ENCODE measurements at places on chromosomes 11 and 22.

DNA sequence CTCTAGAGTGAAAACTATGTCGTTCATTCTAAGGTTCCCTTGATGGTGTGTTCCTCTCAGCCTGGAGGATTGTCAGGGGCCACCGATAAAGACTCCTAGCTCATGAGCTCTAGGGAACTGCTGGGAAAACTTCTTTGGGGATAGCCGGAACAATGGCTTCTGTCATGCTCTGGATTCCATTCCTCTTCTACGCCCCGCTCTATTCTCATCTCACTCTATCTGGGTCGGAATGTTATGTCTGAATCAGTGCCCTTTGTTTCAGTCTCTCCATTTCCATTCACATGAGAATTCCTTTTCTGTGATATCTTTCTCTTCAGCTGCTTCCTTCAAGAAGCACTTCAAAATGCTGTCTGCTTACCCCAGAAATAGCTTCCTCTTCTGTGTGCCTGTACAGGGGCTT, 16.9 kb upstream of the SLCO2B1 start:
- DNase-seq: no peak

GRCh38 chr11:1619449-1619848, 2.5 kb downstream of the KRTAP5-4 start:
- peak; percentile 49 for DNase-seq

DNA sequence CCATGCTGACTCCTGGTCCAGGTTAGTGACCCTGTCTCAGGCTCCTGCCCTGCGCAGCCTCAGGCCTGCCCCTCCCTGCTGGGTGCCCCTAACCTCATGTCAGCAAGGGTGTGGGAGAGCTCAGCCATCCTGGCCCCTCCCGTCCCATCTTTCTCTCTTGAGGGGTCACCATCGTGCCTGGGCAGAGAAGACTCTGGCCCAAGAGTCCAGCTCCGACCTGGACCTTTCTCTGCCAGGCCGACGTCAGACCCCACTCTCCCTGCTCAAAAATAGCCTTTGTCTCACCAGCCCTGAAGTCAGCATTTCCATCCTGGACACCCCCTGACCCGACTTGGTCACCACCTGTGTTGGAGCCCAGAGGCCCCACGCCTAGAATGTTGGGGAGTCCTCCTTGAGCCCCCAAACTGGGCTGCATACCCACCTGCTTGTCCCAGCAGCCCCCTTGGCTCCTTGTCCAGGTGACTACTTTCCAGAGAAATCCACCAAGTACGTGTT, 4.9 kb downstream of the SCGB1C1 start:
- DNase-seq: no peak

DNA sequence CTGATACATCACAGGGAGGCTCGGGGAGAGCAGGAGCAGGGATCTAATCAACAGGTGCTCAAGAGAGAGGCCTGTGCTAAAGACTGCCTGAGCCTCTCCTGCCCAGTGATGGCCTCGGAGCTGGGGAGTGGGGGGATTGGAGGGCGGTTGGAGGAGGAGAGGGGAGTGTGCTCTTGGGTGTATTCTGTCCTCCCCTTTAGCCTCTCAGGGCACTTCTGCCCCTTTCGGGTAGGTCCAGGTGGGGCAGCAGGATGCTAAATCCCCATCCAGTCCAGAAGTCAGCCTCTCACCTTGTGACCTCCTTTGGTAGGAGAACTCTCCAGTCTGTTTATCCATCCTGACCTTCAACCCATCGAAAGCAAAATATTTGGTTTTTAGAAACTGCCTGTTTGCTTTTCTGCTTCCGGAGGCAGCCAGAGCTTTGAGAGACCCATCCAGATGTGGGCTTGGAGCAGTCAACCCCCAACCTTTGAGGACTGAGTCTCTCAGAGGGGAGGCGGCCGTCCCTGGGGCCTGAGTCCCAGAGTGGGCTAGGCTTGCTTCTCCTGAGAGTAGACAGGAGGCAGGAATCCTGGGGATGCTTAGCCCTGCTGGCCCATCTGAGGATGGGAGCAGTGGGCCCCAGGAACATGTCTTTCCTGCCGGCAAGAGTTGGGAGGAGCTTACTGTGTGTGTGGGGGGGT, 105.2 kb upstream of the SYT13 start:
- DNase-seq: no peak

DNA sequence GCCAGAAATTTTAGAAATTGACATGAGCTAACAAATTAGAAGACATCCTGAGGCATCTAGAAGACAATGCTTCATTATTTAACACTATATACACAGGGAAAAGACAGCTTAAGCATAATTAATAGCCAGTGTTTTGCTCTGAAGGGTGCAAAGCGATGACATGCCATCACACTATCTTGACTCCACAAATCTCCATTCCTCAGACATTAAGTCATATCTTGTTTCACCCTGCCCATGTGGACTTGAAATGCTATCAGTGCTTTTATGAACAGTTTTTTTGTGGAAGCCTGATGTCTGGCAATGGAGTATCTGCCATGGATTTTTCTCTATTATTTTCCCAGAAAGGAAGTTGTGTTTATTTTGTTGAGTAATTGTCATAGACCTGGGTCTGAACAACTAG, 2.3 kb downstream of the CARD18 start:
- DNase-seq: no peak

DNA sequence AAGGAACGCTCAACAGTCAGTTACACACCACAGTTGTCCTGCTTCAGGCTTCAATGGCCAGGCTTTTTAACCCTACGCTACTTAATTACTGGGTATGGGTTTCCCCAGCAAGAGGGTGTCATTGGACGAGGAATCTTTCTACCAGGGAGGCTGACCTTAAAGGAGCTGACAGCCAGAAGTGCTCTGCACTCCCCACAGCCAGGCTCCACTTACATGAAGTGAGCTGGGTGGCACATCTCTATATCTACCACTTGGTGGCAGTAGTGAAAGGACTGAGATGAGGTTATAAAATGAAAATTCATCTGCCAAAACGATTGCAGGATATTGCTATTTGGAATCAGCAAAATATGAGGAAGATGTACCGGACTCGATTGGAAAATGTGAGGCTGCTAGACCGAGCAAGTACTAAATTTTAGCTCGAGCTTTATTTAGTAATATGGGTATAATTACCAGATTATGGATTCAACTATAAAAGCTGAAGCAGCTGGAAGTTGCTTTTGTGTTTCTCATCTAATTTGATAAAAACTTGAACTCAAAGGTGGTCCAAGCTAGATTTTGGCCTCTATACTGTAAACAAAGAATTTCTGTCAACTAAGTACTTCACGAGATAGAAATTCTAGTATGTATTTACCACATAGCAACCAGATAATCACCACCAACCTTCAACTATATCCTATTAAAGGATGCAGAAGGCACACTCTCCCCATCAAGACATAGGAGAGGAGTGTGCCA, 53.9 kb upstream of the CEP126 start:
- DNase-seq: peak; percentile 4

- no peak for DNase-seq
Measured at GRCh38 chr11:23974601-23975000, 522.3 kb upstream of the LUZP2 start.

DNA sequence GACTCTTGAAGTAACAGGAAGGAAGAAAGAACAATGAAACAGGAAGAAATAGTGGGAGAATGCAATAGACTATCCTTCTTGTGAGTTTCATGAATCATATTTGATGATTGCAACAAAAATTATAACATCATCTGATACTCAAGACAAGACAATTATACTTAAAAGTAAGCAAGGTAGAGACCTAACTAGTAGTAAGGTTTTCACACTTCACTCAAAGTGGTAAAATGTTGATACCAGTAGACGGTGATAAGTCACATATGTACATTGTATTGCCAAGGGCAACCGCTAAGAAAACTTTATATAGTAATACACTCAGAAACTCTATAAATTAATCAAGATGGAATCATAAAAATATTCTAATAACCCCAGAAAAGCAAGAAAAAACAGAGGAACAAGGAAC, 107.8 kb downstream of the CYP2R1 start:
- no peak for DNase-seq

- DNase-seq: no peak
Measured at GRCh38 chr22:48357196-48357595, 1470.5 kb downstream of the BRD1 start.

DNA sequence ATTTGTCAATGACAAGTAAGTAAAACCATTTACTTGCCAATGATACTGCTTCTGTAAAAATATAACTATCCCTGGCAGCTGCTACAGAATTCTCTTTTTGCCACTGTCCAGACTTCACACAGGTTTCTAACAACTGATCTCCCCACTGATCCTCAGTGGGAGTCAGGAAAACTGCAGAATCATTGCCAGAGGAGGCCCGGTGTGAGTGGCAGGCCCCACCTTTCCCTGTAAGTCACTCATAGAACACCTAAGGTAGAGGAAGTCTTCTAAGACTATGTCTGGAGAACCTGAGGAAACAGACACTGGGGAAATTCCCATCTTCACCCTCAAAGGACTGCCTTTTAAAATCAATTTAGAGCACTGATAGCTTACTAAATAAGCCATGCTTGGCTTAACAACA, 66.3 kb downstream of the ZC3H12C start:
- DNase-seq: no peak

GRCh38 chr11:120335556-120335907, 681 bp upstream of the ARHGEF12 start:
- peak; percentile 20 for DNase-seq

DNA sequence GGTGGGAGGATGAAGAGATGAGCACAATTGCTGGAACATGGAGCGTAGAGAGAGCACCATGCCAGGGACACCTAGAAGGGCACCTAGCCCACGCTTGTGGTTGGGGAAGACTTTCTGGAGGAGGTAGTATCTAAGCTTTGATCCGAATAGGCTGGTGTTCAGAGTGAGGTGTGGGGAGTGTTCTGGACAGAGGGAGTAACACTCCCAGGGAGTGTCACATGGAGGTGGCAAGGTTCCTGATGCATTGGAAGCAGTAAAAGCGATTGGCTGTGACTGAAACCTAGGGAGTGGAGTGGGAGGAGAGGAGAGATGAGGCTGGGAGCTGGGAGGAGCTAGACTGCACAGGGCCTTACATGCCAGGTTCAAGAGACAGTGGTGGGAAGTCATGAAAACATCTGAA, 188.0 kb upstream of the NCAM1 start:
- DNase-seq: no peak

GRCh38 chr11:117009905-117010605, 88.2 kb downstream of the SIK3 start:
- no peak for DNase-seq

- DNase-seq: no peak
Measured at GRCh38 chr22:47990481-47990880, 1228.0 kb downstream of the TBC1D22A start.

DNA sequence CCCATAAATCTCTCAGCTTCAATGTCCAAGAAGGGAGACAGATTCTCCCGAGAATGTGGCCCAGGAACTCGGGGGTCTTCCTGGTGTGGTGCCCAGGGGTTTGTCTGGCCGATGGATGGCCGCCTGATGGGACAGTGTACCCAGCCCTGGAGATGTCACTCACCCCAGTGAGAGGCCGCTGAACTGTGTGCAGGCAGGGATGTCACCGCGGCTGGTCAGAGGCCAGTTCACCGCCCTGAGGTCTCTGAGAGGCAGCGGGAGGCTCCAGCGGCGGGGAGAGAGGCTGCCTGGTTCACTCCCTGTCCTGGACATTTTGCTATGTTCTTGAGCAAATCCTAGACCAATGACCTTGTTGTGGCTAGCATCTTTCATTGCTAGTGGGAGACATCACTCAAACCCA, 1349.5 kb downstream of the BRD1 start:
- DNase-seq: no peak
